Iris pigment epithelial cell (primary cell): ENCODE measurements at places on chromosomes 5 and 9.

GRCh38 chr5:16921211-16921610 lies 14.9 kb downstream of the MYO10 start:
- no peak for DNase-seq

DNA sequence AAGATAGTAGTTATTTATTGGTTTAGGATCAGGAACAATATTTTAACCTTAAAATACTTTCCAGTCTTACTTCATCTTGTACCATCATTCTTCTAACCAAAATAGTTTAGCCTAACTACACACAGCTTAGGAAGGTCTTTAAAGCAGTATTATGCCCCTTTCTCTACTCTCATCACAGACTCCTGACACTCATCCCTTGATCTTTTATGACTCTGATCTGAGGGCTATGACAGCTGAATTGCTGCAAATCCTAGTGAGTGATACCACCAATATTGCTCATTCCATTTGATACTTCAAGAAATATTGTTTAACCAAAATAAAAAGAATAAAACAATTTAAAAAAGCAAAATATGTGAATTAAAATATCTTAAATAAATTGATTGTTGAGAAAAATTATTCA lies 746.6 kb upstream of the ACO1 start:
- DNase-seq: no peak

GRCh38 chr5:179256328-179257175 lies 88.7 kb downstream of the ADAMTS2 start:
- no peak for DNase-seq

- DNase-seq: no peak
Measured at GRCh38 chr9:107586493-107586892, 96.9 kb upstream of the KLF4 start.

- DNase-seq: peak; percentile 99
Measured at GRCh38 chr9:125233678-125234077, 7.5 kb downstream of the HSPA5 start.

DNA sequence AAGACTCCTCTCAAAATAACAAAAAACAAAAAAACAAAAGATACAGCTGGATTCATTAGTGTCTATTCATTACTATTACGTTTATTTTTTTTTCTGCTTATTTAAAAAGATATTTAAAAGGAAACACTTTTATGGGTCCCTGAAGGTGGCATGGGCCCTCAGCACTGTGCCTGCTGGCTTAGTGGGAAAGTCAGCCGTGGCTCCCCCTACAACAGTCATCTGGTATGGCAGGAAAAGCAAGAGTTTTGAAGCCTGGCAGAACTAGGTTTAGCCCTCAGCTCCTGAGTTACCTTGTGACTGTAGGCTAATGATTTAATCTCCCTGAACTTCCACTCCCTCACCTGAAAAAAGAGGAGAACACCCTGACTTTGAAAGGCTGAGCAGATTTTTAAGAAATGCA lies 135.6 kb downstream of the GOLPH3 start:
- no peak for DNase-seq

DNA sequence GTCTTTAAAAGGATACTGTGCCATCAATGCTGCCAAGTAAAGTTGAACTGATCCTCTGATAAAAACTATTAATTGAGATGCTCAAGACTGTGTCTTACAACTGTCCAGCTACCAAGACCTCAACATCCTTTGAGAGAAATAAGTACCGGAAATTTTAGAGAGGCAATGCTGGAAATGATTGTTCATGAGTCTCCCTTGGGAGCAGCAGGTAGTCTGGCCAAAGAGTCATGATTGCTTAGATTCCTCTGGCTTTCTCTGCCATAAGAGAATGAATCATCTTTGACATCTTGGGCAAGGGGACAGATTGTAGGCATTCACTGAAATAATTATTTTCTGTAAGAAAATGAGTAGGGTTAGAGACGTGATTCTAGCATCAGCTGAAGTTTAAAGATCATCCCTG lies 466.6 kb upstream of the DAB2 start:
- peak; percentile 65 for DNase-seq

- no peak for DNase-seq
Measured at GRCh38 chr9:84759300-84759750, 89.8 kb downstream of the NTRK2 start.

DNA sequence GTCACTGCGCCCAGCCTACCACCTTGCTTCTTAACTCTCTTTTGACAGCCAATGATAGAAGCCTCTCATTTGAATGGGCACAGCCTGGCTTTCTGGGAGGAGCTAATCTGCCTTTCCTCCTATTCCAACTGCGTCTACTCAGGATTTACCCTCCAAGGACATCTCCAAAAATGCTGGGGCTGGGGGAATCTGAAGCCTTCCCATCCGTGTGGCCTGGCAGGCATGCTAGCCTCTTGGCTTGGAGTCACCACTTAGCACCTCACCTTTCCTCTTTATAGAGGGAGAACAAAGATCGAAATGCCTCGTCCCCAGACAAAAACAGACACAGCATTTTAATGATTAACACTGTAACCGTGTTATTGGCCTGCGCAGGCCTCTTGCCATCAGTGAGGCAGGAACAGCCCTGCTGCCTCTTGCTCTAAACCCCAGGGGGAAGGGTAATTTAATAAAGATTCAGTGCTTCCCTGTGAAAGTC lies 108.2 kb upstream of the KLF4 start:
- DNase-seq: no peak

DNA sequence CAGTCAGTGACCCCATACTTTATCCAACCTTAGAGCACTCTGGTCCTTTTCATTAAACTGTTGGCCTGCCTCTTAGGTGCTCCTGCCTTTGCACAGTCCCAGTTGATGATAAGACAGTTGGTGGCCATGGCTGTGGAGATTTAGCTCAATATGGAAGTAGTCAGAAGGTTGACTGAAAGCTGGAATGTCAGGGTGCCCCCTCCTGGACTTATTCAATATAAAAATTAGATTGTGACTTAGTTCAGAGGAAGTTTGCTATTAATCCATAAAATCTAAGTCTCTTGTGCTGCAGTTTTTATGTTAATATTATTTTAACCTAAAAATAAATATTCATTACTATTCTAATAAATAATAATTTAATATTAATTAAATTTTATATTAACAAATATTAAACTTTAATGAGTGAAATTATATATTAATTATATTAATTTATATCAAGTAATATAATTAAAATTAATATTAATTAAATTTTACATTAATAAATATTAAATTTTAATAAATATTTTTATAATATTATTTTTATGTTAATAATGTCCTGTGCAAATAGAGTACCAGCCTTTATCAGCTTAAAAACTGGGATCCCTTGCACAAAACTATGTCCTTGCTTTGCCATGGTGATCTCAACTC lies 77.7 kb upstream of the ADAMTSL1 start:
- peak; percentile 34 for DNase-seq

DNA sequence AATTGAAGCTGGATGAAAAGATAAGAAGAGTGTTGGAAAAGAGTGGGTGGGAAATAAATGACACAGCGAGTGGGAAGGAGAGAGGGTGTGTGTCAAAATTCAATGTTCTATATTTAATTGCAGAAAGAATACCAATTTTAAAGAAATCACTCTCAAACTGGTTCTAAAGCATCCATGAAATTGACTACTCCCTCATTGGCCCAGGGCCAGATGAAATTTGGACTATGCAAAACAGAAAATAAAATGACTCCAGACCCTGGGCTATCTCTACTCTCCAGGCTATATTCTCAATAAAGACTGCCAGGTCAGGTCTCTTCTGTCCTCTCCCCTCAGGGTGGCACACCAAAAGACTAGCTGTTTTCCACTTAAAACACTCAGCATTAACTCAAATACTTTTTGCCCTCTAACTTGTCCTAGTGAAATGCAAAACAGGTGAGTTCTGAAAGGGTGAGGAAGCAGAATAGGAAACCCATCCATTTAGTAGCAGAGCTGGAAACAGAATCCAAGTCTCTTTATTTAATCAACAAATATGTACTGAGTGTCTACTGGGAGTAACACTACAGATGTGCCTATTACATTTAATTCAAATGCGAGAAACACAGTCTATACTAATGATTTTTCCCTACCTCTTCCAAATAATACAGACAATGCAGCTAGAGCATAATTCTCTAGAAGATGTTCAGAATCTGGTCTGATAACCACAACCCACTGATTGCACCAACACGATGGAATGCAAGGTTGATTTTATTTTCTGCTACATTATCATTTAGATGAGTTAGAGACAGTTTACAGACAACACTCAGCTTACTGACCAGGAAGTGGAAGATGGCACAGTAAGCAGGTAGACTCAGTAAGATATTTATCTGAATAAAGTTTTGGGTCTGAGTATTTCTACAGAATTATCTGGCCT lies 42.1 kb downstream of the EFCAB9 start:
- DNase-seq: peak; percentile 50

DNA sequence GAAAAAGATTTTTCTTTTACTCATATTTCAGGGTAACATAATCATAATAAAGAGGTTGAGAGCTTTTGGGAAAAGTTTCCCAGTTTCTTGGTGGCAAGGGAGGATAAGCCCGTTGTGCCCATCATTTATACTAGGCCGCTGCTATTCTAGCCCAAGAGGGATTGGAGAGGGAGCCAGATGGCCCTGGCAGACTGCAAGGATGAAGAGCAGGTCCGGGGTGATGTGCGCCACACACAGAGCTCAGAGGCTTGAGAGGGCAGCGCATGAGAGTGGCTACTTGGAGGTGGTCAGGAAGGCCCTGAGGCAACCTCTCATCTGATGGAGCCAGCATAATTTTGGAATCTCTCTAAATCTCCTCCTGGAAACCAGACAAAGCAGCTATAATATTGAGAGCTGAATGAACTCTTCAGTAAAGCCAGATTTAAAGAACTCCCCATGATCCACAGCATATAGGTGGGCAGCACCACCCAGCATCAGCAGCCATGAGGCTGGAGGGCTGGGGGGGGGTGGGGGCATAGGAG lies 110.1 kb downstream of the MED27 start:
- DNase-seq: no peak

- no peak for DNase-seq
Measured at GRCh38 chr5:38562444-38563210, 6.2 kb upstream of the LIFR start.

DNA sequence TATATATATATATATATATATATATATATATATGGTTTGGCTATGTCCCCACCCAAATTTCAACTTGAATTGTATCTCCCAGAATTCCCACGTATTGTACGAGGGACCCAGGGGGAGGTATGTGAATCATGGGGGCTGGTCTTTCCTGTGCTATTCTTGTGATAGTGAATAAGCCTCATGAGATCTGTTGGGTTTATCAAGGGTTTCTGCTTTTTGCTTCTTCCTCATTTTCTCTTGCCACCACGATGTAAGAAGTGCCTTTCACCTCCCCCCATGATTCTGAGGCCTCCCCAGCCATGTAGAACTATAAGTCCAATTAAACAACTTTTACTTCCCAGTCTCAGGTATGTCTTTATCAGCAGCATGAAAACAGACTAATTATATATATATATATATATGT lies 52.3 kb upstream of the ADAMTS2 start:
- no peak for DNase-seq

- DNase-seq: peak; percentile 64
Measured at GRCh38 chr5:76521240-76521758, 101.9 kb downstream of the F2RL2 start.

- no peak for DNase-seq
Measured at GRCh38 chr5:10746711-10747110, 14.3 kb downstream of the DAP start.

GRCh38 chr5:126866851-126867636 lies 90.1 kb downstream of the LMNB1 start:
- DNase-seq: no peak

- DNase-seq: no peak
Measured at GRCh38 chr5:171968531-171968930, 37.9 kb downstream of the FBXW11 start.

- DNase-seq: no peak
Measured at GRCh38 chr5:132528021-132528420, 15.3 kb downstream of the IL5 start.

GRCh38 chr5:143929486-143929885 lies 117.5 kb downstream of the HMHB1 start:
- no peak for DNase-seq

GRCh38 chr5:89946508-89946907 lies 463.0 kb downstream of the CETN3 start:
- DNase-seq: no peak

- peak; percentile 80 for DNase-seq
Measured at GRCh38 chr5:168295574-168296201, 4.2 kb downstream of the WWC1 start.

- DNase-seq: peak; percentile 75
Measured at GRCh38 chr5:172123269-172123692, 64.7 kb downstream of the STK10 start.

- no peak for DNase-seq
Measured at GRCh38 chr9:29212397-29213387, 1639.4 kb upstream of the C9orf72 start.

DNA sequence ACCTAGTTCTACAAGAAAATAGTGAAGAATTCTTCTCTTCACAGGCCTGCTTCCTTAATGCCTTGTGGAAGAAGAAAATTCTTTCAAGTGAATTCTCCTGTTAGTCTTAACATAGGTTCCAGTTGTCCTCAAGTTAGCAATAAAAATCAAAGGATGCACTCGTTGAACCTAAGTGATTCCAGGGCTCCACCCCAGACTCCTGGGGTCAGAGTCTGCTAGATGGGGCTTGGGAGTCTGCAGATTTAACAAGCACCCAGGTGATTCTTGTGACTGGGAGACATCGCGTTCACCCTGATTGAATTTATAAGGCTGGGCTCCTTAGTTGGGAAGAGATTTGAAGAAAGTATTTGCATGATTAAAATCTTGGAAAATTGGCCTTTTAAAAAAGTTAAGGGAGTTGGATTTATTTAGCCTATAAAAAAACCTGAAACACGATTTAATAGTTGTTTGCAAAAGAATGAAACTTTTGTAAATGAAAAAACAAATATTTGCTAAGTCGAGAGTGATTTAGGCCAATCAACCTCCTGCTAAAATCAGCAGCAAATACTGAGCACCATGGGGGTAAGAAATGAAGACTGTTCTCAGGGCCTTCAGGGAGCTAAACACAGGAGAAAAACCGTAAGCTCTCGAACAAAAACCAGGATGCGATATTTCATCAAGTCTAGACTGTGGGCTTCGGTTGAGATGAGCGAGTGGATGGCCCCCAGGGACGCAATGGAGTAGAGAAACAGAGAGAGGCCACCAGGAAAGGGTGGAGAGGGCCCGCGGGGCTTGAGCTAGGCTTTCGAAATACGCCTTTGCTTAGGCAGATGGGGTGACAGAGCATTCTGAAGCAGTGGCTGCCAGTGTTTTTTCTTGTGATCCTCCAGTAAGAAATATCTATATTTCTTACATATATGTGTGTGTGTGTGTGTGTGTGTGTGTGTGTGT lies 86.9 kb upstream of the TTC23L start:
- no peak for DNase-seq

DNA sequence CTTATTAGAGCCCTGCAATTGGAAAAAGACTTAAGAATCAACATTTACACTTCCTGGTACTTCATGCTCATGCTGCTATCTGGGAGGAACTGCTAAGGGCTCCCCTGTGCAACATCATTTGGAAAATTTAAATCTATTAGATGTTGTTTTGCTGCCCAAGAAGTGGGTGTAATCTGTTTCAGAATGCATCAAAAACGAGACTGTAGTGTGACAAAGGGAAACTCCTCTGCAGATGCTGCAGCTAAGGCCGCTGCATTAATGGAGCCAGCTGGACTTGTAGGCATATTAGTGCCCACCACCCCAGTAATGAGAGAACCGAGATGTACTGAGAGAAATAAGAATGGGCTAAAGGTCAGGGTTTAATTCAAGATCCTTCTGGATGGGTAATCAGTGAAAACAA lies 11.1 kb upstream of the PAIP1 start:
- no peak for DNase-seq
